Central memory CD8-positive, alpha-beta T cell (primary cell): ENCODE measurements at places on chromosomes 3 and 15.

DNA sequence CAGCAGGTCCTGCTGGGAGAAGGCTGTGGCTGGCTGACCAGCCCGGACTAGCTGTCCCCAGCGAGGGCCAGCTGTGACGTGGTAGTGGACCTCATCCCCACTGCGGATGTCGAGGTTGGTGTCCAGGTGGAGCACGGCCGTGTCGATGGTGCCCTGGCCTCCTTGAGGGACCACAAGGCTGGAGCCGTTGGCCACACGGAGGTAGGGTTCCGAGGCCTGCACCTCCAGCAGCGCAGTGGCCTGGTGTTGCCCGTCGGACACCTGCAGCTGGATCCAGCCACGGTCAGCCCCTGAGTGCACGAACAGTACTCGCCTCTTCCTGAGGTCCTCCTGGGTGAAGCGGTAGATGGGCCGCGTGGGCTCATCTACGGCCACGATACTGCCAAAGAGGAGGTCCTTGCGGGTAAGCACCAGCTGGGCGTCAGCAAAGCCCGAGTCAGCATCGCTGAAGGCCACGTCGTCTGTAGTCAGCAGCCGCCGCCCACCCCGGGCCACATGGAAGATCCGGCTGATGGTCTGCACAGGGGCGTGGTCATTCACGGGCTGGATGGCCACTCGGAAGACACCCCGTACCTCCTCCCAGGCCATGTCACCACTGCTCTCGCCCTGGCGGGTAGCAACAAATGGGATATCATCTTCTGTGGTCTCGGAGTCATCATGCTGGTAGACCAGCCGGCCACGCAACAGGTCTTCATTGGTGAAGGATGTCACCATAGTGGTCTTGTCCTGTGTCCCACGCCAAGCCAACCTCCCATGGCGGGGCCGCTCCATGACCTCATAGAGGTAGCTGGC lies 25.0 kb downstream of the CSPG4 start:
- no peak for DNase-seq

GRCh38 chr3:67578416-67578815 lies 76.0 kb downstream of the SUCLG2 start:
- no peak for DNase-seq

GRCh38 chr15:61769557-61769956 lies 290.7 kb downstream of the VPS13C start:
- no peak for DNase-seq

DNA sequence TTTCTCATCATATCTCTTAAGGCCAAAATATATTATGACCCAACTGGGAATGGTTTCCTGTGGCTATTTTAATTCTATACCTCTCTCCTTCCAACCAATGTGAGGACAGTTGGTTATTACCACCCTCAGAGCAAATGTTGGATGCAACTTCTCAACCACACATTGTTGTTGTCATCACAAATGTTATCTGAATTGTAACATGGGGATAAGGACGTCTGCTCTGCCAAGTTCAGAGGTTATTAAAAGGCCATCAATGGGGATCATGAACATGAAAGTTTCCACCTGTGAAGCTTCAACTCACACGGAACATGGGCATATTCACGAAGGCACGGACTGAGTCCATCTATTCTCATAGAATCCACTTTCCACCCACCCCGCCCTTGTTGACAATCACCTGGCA lies 46.8 kb downstream of the MB21D2 start:
- no peak for DNase-seq

GRCh38 chr3:131077904-131078303 lies 51.2 kb downstream of the NEK11 start:
- DNase-seq: no peak

DNA sequence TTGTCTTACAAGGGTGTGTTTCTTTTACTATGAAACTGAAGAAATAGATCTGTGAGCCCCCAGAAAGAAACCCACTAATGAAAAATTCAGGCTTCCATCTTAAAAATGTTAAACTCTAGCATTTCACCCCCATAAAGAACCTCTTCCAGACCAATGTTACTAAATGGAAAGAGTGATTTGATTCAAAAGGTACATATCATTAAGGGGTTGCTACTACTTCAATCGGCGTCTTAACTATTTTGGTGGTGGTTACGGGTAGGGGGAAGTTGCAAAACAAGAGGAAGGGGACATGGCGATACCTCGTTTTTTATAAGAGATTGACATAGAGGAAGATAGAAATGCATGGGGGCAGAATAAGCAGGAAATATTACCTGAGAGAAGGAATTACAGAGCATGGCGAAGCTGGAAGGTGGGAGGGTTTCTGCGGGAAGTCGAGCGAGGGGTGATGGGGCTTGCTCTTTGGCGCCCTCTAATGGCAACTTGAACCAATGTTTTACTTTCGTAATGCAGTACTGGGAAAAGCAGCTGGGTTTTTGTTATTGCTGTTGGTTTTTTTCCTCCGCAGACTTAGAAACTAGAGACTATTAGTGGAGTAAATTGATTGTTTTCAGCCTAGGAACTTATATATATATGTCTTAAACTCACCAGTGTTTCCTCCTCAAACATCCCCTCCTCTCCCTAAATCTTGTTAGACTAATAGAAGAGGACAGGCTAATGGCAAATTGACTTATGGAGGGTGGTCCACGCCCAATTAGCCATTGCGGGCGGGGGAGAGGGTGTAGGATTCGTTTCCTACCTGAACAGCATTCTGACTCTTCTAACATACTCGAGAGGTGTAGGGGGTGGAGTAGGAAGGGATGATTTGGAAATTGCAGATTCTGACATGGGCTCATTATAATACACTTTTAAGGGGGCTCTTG lies 11.3 kb upstream of the SOX2 start:
- no peak for DNase-seq

DNA sequence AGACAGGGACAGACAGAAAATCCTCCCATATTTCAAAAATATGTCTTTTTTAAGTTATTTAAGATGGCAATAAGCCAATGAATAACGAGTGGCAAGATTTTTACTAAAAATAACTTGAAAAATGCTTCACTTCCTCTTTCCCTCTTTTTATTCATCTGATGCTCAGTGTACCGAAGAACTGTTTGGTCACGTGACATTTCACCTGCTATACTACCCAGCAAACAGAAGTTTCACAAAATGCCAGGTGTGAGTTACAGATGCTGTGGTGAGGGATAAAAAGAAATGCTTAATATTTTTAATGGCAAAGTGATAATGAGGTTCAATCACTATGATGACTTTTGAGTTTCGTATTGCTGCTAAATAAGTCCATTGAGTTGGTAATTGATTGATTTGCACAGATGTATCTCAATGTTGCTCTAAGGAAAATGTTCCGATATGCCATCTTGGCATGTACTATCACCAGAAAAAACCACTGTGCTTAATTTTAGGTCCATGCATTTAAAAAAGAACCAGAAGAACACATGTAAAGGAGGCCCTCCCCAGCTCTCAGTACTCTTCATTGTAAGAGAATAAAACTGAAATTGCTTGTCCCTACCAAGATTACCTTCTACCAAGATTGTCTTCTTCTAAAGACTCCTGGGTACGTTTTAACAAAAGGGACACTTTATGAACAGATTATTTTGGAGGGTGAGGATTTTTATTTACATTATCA lies 26.0 kb upstream of the SEC62 start:
- no peak for DNase-seq

- DNase-seq: no peak
These were observed 101.2 kb upstream of the ZBTB20 start for GRCh38 chr3:115248274-115248673.

- DNase-seq: no peak
These were observed 67.8 kb upstream of the CDIN1 start for GRCh38 chr15:36511594-36511993.

DNA sequence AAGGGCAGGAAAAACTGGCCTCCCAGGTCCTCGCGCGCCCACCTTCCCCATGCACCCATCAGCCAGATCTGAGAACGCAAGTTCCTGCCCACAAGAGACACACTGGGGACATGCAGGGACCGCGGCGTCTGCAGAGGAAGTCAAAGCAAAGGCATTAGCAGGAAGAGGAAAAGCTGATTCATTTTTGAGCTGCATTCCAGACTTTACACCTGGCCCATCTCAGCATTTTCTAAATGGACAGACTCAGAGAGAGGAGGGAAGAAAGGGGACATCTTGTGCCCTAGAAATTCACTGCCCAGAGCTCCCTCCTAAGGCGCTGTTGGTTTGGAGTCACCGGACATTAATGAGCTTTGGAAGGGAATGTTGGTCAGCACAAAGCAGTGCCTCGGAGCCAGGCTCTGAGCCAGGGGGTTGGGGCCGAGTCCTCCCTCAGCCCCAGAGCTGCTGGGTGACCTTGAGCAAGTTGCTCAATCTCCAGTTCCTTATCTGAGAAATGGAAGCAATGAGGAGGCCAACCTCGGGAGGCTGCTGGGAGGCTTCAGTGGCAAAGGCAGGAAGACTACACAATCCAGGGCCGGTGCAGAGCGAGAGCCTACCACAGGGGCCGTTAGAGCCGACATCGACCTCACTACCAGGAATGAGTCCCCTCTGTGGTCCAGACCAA lies 150.5 kb upstream of the IQSEC1 start:
- DNase-seq: no peak

GRCh38 chr3:130627882-130628281 lies 110.9 kb downstream of the COL6A6 start:
- DNase-seq: no peak

GRCh38 chr3:7368597-7368996 lies 507.7 kb downstream of the GRM7 start:
- no peak for DNase-seq

DNA sequence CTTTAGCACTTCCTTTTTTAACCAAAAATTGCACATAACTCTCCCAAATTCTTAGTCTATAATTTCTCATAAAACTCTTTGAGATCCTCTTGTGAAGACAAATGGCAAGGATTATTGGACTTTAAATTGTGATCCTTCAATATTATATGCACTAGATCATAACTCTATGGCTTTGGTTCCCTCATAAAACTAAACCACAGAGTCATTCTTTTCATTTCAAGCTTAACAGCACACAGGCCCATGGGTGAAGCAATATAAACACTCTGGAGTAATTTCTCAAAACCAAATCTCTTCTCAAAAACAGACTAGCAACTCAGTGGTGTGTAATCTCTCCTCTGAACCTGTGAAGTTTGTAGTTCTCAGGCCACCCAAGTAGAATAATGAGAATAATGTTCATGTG lies 171.0 kb upstream of the NECTIN3 start:
- no peak for DNase-seq

DNA sequence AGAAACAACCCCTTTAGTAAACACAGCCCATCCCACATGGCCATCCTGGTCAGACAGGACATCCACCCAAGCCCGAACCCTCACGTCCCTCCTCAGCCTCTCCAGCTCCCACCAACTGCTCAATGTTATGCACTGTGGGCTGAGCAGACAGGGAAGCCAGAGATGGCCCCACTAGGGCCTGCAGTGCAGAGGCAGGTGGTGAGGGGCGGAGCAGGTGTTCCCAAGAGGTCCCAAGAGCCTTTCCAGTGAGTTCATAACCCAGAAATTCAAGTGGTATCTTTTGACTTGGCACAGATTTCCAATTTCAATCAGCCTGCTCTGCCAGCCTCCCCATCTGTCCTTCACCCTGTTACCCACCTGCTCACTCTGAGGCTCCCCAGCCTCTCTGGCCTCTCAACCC lies 130.3 kb downstream of the LIPC start:
- DNase-seq: no peak

DNA sequence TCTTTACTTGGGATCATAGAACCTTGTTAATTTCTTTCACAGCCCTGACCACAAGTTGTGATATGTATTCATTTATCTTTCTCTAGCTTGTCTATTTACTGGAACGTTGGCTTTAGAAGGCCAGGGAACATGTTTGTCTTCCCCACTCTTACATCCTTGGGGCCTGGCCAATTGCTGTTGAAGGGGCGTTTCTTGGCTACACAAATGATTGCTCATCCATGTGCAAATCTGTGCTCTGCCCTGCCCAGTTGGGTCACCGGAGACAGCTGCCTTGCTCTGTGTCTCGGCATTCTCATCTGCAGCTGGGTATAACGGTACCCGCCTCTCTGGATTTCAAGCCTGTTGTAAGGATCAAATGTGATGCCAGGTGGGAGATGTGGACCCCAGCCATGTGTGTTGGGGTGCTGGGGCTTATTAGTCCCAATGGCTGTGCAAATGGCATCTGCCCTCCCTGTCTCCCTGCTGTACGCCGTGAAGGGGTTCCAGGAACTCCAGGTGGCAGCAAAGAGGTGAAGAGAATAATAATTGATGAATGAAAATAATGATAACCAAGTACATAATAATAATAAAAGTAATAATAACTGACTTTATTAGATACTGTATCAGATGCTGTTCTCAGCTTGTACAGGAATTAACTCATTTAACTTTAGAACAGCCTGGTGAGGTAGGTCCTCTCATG lies 24.0 kb upstream of the TLE3 start:
- no peak for DNase-seq

GRCh38 chr3:131988209-131988608 lies 46.6 kb downstream of the CPNE4 start:
- DNase-seq: no peak

GRCh38 chr15:44340410-44340809 lies 51.9 kb downstream of the GOLM2 start:
- no peak for DNase-seq

DNA sequence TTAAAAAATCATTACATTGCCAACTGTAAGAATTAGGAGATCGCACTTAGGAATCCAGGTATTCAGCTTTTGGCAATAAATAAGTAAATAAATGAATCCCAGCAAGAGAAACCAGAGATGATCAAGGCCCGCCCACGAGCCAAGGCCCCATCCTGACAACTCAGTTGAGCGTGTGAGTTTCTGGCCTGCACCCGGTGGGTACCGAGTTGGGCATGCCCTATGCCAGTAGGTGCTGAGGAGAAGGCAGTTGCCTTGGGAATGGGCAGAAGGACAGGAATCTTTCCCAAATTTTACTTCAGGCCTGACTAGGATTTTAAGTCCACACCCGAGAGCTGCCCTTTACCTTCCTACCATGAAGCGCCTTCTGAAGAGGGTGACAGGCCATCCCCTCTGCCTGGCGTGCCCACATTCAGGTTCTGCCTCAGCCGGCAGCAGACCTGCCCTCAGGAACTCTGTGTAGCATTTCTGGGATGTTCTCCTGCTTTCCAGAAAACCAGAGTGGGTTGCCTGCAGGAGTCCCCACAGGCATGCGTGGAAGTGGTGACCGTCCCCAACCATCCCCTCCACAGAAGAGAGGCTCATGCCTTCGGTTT lies 99.3 kb upstream of the ALDH1A3 start:
- peak; percentile 4 for DNase-seq
